ENCODE measurements at places on chromosomes 16 and 17. TPM values are rescaled to one million over a fixed set of nuclear protein-coding genes. Genes with fewer than 3 reads are reported as not detected.
A peak's percentile ranks its signal among the peaks of the same experiment; 100 is the strongest.

The CMTM2 gene
- total RNA-seq = 0.78 TPM

DNA sequence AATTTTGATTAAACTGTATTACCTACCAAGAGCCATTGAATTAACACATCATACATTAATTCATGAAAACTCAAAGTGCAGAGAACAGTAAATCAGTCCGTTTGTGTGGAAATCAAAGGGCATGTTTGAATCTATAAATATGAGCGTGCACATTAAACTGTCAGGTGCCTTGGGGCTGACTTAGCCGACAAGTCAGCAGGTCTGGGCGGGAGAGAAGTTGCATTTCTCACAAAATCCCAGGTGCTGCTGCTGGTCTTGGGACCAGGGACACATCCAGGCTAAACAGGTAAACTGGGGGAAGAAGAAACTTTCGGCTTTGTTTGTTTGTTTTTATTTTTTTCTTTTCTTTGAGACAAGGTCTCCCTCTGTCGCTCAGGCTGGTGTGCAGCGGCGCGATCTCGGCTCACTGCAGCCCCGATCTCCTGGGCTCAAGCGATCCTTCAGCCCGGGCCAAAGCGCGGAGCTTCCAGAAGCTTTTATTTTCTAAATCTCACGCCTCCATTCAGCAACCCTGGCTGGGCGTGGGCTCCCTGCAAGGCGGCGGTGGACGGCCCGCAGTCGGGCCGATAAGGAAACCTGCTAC lies 213.9 kb downstream of the MRTFB start:
- ATAC-seq = peak; percentile 64

The KRT32 gene
- not detected for total RNA-seq

DNA sequence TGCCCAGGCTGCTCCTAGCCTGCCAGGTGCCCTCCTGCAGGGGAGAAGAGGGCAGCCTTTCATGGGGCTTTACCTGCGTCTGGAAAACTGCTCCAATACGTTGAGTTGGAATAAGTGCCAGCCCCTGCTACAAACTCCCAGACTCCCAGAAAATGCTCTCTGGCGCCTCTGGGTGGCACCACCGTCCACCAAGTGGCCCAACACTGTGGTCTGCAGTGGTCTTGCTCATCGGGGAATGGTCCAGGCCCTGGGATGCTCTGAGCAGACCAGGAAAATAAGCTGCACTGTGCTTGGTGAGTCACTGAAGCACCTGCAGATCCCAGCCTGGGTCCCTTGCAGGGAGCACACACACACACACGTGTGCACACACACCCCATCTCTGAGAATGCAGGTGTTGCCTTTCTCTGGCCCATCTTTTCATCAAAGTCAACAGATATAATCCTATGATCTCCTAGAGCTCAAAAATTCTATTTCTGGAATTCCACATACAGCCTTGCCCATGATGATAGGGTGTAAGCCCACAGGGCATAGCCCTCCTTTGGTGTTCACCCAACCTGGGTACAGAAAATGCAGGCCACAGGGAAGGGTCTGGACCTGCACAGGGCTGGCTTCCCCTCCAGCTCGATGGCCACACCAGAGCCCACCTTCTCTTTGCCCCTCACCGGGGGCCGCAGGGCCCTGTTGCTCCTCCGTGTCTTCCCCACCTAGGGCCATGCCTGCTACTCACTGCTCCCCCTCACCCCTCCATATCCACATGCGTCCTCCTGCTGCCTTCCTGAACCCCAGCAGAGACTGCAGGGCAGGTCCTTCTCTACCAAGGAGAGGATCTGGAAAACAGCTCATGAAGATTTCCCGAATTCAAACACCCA lies 20.5 kb downstream of the CDIP1 start:
- peak; percentile 30 for ATAC-seq

The TENT4B gene
- 31.5 TPM for total RNA-seq

DNA sequence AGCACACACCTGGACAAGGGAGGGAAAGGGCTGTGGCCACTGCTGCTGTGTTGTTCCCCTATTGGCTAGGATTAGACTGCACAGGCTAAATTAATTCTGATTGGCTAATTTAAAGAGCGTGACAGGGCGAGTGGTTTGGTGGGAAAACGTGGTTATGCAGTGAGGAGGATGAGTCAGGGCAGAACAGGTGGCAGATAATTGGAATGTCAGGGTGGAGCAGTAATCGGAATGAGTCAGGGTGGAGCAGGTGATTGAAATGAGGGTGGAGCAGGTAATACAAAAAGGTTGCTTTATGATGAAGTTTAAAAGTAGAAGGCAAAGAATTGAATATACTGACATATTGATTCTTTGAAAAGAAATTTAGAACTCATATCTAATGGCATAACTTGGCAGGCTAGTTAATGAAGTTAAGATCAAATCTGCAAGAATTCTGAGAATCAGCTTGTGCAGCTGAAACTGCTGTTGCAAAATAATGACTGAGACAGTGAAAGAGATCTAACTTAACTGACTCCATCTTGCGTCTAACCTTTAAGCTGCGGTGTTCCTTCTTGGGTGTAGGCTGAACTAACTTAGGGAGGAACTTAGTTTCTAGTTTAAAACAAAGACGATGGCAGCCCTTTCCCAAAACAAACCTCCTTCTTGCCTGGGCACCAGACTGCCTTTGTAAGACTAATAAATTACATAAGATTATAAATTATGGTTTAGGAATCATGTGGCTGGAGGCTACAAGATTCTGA lies 174.3 kb downstream of the UTP18 start:
- ATAC-seq = peak; percentile 20

DNA sequence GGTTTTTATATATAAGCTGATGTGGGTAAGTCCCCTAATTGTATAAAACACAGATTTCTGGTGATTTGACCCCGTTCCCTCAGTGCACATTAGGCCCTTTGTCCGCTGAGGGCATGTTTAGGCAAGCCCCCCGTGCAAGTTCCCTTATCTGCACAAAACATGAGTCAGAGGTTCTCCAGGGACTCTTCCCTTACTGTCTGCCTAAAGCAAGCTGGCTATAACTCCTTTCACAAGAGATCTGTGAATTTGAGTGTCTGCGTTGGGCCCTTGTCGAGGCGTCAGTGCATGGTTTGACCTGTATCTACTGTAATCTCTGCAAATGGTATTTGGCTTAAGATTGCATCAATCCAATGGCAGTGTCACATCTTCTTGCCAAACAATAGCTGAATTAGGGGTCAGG lies 712.8 kb downstream of the CDH8 start:
- ATAC-seq = no peak

- ATAC-seq = peak; percentile 41
Measured at GRCh38 chr17:3963237-3964201, 718 bp downstream of the ATP2A3 start.

- no peak for ATAC-seq
Measured at GRCh38 chr16:54152362-54153239, 134.0 kb downstream of the IRX3 start.

DNA sequence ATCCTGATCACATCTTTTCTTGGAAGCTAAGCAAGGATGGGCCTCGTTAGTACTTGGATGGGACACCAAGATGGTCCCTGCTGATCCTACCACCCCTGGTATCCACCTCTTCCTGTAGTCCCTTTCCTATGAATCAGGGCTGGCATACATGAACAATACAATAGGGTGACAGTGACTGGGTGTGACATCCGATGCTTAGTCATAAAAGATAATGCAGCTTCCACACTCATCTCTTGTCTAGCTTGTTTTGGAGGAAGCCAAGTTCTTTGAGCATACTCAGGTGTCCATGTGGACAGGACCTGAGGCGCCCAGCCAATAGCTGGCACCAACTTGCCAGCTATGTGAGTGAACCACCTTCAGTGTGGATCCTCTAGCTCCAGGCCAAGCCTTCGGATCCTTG lies 62.5 kb upstream of the NFAT5 start:
- ATAC-seq = no peak

The CCL16 gene
- not detected for total RNA-seq

The QRICH2 gene
- 0.85 TPM for total RNA-seq

- ATAC-seq = no peak
Measured at GRCh38 chr17:76940738-76941350, 72.6 kb downstream of the MGAT5B start.

DNA sequence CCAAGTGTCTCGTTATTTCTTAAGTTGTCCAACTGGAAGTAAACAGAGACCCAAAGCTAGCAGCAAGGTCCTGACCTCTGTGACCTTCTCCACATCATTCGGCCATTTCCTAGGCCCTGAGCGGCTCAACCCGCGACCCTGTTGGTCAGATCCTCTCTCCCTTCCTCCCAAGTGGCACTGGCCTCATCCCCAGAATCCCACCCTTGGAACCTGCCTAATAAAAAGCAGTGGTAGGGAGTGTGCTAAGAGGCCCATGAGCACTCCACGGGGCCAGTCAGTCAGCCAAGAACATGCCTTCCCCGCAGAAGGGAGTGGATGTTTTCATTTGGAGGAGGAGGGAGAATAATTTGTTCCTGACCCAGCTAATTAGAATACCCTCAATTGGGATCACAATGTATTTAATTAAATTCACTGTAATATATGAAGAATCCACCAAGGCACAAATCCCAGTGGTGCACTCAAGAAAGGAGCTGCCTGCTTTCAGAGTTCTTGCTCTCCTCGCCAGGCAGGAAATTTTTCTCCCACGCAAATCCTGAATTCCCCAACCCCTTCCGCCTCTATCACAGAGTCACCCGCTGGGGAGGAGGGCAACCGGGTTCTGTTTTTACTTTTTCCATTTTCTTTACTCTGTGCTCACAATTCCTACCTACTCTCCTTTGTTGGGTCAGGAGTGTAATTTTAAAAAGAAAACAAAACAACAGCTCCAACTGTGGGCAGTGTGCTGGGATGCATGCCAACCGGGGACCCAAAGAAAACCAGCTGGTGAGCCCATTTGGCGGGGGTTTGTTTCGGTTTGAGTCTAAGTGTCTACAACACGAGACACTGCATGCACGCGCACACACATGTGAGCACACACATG lies 153.4 kb downstream of the ZFHX3 start:
- ATAC-seq = no peak

DNA sequence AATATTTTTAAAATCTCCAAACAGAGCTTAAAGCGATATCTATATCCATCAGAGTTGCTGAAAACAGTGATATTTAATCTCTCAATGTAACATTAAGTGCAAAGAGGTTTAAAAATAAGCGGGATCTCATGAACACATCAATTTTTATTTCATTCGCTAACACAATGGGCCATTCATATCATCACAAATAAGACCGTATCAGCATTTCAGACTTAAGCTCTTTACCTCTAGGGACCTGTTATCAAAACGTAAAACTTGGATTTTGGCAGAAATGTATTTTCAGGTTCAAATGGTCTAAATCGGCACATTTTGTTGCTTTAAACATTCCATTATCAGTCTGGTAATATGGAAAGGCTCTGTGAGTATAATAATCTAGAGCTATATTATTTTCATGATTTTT lies 77.9 kb downstream of the TOX3 start:
- no peak for ATAC-seq

DNA sequence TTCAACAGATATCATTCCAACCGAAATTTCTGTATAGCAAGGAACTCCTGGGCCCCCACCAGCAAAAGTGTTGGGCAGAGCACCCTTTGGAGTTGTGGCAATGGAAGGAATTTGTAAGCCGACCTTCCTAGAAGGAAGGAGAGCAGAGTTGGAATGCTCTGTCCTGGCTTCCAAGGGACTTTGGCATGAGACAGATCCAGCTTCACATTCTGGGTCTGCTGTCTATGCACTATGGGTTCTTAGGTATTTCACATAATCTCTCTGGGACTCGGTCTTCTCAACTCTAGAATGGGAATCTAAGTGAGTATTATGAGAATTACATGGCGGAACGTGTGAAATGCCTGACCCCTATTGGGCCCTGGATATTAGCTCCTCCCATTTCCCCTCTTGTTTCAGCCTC lies 63.2 kb upstream of the MARCHF10 start:
- no peak for ATAC-seq

DNA sequence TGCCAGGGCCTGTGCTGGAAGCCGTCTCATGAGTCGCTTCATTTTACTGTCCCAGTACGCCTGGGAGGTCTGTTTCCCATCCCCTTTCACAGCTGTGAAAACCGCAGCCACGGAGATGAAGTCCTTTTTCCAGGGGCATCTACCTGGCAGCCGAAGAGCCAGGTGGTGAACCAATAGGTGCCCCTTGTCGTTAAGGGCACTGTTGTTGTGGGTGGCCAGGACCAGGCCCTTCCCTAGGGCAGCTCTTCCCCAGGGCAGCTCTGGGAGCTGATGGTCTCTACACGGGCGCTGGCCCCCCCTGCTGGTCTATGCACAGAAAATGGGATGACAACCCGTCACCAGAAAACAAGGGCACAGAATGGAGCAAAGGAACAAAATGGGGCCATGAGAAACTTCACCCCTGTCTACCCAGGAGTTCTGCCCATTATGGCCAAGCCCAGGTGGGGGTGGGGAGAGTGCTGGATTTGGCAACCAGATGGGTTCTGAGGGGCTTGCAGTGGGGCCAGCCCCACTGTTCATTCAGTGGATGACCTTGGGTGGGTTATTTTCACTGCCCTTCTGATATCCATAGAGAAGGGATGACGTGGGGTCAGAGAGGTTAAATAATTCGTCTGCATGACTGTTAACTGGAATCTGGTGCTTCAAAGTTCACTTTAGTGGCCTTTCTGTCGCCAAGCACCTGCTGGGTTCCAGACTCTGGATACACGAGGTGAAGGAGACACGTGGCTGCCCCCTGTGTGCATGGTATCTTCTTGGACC lies 11.5 kb downstream of the RMI2 start:
- ATAC-seq = no peak

DNA sequence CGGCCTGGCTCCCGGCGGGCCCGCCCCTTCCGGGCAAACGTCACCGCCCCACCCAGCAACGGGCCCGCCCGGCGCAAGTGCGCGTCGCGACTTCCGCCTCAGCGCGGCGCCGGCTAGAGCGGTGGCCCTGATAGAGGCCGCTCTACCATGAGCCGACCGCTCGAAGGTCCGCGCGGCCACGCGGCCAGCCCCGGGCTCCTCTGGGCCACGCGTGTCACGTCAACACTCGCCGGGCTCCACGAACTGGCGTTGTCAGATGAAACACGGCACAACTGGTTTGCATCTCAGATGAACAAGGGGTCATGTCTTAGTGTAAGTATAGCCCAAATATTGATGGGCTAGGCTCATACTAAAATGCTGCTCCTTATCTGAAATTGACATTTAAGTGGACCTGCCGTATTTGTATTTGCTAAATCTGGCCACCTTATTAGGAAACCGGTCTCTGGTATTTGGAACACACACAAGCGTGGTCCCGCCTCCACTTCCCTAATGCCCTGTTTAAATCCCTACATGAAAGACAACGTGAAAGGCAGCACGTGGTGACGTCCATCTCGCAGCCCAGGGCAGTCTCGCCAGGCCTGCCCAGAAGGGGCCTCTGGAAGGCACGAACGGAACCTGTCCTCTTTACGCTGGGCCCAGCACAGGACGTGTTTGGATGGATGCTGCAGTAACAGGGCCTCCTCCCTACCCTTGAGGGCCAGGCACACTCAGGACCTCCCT lies at the start of gene ZNF598:
TSS of gene ZNF598 (minus strand) at position 31 of the 720 bp plus-strand sequence.
- peak; percentile 99 for ATAC-seq

- no peak for ATAC-seq
Measured at GRCh38 chr16:51119556-51119955, 31.5 kb downstream of the SALL1 start.

DNA sequence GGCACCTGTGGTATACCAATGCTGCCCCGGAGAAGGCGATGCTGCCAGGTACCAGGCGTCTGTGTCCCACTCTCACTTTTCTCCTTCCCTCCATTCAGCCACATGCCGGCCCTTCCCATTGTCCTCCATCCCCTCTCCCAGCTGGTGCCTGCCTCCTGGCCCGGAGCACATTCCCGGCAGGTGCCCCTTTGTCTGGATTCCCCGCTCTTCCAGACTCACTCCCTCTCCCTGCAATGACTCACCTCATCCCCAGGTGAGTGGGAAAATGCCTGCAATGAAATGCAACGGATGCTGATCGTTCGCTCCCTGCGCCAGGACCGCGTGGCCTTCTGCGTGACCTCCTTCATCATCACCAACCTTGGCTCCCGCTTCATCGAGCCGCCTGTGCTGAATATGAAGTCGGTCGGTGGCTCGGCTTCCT lies 10.4 kb upstream of the KDM6B start:
- ATAC-seq = no peak
